ENCODE measurements at places on chromosomes 6 and 20. TPM values are rescaled to one million over a fixed set of nuclear protein-coding genes. Genes with fewer than 3 reads are reported as not detected.

- DNase-seq = no peak
These were observed 8.5 kb upstream of the RSPO4 start for GRCh38 chr20:1010659-1011058.

RALY gene
- 96.4 TPM for total RNA-seq

BEND6 gene
- total RNA-seq = 0.53 TPM

DNA sequence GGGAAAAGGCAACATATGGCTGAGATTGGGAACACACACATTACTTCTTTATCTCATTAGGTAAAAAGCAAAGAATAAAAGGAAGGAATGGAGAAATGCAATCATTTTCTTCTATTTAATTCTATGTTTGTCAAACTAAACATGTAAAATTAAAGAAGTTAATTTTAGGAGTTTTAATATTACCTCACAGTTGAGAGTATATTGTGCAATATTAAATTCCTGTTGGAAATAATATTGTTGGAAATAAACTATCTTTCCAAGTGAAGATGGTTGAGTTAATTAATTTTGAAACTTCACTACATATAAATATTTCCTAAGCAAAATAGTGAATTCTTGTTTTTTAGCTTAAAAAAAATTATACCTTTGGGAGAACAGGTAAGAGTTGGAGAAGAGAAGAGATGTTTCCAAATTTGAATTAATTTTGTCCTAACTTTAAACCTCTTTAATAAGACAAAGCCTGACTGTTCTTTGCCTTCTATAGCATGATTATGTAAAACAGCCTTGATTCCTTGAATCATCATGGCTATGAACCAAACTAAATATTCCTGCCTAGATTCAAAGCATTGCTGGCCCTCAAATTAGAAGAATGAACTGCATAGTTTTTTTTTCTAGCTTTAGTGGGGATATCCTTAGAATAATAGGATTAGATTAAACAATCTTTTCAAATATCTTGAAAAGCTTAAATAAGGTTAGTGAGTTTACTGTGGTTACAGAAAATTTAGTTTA lies 1349.1 kb upstream of the ADGRB3 start:
- no peak for DNase-seq

PPIL6 gene
- total RNA-seq = 9.3 TPM

GRCh38 chr6:152170313-152170701 lies 362.8 kb downstream of the ESR1 start:
- DNase-seq = no peak

DNA sequence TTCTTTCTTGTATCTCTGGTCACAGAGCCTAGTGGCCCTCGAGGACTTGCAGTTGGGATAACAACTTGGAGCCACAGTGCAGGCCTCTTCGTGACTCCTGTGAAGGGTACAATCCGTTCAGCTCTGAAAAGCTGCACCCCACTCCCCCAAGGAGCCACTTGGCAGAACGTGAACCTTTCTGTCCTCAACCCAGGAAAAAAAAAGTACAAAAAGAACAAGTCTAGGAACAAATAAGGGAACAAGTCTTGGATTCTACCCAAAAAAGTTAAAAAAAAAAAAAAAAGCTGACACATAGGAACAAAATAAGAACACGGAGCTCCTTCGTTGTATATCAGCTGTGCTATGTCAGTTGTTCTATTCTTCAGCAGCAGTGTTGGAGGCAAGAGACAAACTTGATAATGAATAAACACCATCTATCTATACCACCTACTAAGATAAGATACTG lies 77.9 kb upstream of the TULP1 start:
- no peak for DNase-seq

DNA sequence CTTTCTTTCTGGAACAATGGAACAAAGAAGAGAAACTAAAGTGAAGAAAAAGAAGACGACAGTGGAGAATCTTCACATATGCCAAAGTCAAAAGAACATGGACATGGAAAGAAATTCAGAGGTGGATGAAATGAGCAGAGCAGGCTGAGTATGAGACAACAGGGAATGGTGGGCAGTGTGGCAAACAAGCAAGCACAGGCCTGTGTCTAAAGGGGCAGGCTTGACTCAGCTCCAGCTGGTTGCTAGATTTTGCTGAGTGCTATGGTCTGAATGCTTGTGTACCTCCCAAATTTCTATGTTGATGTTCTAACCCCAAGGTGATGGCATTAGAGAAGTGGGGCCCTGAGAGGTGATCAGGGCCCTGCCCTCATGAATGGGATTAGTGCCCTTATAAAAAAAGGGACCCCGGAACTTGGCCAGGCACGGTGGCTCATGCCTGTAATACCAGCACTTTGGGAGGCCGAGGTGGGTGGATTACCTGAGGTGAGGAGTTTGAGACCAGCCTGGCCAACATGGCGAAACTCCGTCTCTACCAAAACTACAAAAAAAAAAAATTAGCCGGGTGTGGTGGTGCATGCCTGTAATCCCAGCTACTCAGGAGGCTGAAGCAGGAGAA lies 49.6 kb downstream of the ZMYND8 start:
- peak; percentile 70 for DNase-seq

KIZ gene
- 12.9 TPM for total RNA-seq

DNA sequence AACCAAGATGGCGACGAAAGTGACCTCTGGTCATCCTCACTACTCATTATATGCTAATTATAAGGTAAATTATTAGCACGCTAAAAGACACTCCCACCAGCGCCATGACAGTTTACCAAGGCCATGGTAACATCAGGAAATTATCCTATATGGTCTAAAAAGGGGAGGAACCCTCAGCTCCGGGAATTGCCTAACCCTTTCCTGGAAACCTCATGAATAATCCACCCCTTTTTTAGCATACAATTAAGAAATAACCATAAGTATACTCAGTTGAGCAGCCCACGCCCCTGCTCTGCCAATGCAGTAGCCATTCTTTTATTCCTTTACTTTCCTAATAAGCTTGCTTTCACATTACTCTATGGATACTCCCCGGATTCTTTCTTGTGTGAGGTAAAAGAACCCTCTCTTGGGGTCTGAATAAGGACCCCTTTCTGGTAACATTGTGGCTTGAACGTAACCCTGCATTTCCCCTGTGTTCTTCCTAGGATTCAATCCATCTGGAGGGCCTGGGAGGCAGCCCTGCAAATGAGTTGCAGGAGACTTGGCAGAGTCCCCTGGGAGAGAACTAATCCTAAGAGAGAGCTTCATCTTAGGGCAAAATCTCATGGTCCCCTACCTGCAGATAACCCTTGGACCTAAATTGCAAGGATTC lies 225.6 kb upstream of the JARID2 start:
- no peak for DNase-seq
